ENCODE measurements at places on chromosomes 16 and 17.

GRCh38 chr17:66025551-66025950 is 166.4 kb downstream of the CEP112 start:
- no peak for DNase-seq

DNA sequence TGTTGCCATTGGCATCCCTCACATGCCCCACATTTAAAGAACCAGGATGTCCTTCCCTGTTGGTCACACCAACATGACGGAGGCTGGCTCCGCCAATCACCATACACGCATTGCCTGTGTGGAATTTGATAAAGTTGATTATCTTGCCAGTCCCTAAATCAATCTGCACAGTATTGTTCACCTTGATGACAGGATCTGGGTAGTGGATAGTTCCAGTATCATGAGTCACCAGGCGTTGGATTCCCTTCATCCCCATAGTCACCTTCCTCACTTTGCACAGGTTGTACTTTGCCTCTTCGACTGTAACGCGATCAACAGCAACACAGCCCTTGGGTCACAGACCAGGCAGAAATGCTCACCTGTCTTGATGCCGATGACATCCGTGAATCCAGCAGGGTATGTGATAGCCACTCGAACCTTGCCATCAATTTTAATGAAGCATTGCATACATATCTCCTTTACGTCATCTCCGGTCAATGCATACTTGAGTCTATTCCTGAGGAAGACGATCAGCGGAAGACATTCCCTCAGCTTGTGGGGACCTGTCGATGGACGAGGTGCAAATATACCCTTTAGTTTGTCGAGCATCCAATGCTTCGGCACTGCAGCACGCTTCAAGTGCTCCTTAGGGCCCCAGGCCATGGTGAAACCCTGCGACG is 14.2 kb downstream of the CTRB2 start:
- no peak for DNase-seq

DNA sequence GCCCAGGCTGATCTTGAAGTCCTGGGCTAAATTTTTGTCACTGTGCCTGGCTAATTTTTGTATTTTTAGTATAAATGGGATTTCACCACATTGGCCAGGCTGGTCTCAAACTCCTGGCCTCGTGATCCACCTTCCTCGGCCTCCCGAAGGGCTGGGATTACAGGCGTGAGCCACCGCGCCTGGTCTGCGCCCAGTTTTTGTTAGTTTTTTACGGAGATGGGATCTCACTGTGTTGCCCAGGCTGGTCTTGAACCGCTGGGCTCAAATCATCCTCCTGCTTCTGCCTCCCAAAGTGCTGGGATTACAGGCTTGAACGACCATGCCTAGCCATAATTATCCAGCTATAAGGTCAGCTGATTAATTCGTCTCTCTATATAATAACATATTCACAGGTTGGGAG is 2.7 kb upstream of the CEMP1 start:
- no peak for DNase-seq

- DNase-seq = no peak
These were observed 10.2 kb upstream of the SEC14L1 start for GRCh38 chr17:77130525-77130924.

DNA sequence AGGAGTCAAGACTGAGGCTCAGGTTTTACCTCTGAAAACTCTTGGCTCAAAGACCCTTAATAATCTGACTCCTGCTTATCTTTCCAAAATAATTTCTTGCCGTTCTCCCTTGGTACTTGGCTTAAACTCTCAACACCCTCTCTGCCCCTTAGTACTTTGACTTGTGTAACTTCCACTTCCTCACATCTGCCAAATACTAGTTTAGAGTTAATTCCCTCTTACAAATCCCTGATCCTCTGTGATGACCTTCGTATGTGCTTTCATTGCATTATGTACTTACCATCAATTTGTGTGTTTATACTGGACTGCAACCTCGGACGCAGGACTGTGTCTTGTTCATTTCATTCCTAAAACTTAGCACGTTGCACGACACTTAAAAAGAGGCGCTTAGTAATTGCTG is 35.2 kb downstream of the ZNF207 start:
- DNase-seq = no peak

DNA sequence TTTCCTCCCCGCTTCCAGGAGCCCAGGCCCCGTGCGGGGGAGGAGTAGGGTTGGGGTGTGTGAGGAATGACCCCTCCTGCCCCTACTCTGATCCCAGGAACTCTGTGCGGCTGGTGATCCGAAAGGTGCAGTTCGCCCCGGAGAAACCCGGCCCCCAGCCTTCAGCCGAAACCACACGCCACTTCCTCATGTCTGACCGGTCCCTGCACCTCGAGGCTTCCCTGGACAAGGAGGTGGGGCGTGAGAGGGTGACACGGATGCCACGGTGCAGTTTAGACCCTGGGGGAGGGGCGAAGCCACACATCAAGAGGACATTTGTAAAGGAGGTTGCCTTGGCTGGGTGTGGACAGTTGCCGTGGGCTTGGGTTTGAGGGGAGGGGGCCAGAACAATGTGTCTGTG is 7.4 kb downstream of the ARRB2 start:
- DNase-seq = no peak
